ENCODE measurements at places on chromosomes 4 and X.

- no peak for DNase-seq
Measured at GRCh38 chrX:126509923-126510322, 42.7 kb downstream of the DCAF12L1 start.

DNA sequence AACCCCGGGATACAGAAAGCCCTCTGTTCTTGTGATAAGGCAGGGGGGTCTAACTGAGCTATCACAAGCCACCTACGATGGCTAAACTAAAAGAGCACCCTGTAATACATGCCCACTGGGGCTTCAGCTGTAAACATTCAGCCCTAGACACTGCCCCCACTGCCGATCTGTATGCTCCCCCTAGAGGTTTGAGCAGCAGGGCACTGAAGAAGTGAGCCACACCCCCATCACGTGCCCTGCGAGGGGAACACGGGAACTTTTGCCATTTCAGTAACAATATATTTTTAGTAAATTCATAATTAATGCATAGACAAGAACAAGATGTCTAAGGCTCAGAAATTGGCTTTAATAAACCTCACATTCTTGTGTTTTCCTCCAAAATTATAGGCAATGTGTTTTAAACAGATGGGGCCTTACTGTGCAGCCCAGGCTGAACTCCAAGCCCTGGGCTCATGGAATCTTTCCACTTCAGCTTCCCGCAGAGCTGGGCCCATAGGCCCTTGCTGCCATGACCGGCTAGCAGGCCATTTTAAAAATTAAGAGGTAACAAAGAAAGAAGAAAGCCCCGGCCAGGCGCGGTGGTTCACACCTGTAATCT lies 235.3 kb upstream of the SFRP2 start:
- DNase-seq, result no peak

GRCh38 chrX:119325456-119325855 lies 73.7 kb upstream of the SLC25A43 start:
- no peak for DNase-seq

- DNase-seq, result no peak
Measured at GRCh38 chr4:182207830-182208396, 35.3 kb upstream of the TENM3 start.

DNA sequence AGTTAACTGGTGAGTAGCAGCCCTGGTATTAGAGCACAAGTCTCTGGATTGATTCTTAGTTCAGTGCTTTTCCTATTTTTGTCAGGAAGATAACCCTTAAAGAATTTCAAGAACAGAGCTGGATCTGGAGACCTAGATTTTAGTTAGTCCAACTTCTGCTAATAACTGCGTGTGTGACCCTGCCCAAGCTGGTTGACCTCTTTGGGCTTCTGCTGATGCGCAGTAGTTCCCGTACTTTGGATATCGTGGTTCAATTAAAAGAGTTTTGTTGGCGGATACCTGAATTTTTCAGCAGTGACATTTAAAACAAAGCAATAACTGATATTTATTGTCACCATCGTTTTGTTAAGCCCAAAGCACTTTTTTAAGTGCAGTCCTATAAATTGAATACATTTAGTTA lies 9.3 kb downstream of the MSMO1 start:
- DNase-seq, result no peak

GRCh38 chr4:138193963-138194362 lies 48.2 kb downstream of the SLC7A11 start:
- DNase-seq, result no peak

DNA sequence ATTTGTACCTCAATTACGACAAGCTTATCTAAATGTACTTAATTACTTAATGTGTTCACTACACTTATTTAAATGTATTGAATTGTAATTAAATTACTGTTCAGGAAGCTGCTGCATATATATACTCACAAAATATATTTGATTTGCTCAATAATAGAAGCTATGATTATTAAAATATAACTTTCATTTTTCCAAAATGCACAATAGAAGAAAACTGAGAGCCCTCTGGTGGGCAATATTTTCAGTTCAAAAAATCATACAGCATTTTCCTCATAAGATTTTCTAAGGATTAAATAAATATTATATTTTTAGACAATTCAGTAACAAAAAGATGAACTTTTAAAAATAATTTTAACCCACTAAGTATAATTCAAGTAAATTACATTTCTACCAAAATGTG lies 217.3 kb downstream of the DKK2 start:
- no peak for DNase-seq

GRCh38 chr4:156685308-156685707 lies 286.3 kb downstream of the PDGFC start:
- no peak for DNase-seq

GRCh38 chr4:11149612-11150259 lies 279.0 kb downstream of the HS3ST1 start:
- DNase-seq, result no peak

DNA sequence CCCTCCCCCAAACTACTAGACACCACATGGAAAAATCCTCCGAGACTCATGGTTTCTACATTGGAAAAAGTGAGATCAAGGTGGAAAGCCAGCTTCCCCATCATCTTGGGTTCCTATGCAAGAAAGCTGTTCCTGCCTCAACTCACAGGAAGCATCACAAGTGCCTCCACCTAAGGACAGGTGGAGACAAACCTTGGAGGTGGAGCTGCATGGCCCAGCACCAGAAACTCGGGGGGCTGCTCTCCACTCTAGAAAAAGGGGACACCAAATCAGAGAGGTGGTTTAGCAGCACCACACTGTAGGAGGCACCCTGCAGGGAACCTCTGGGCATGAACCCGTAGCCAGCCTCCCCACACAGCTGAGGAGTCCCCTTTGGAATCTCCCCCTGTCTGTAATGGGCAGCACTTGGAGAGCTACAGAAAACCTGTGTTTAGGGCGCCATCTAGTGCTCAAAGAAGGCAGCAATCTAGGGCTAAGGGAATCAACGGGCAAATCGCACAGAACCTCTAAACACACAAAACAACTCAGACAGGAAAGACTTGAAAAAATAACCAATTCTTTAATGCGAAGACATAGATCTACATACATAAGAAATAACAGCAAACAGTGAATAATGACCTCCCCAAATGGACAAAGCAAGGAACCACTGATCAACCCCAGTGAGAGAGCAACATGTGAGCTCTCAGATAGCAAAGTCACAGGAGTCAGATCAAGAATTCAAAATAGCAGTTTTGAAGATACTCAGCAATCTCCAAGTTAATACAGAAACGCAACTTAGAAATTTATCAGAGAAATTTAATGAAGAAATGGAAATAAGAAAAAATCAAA lies 37.0 kb upstream of the ZBTB33 start:
- peak; percentile 63 for DNase-seq

DNA sequence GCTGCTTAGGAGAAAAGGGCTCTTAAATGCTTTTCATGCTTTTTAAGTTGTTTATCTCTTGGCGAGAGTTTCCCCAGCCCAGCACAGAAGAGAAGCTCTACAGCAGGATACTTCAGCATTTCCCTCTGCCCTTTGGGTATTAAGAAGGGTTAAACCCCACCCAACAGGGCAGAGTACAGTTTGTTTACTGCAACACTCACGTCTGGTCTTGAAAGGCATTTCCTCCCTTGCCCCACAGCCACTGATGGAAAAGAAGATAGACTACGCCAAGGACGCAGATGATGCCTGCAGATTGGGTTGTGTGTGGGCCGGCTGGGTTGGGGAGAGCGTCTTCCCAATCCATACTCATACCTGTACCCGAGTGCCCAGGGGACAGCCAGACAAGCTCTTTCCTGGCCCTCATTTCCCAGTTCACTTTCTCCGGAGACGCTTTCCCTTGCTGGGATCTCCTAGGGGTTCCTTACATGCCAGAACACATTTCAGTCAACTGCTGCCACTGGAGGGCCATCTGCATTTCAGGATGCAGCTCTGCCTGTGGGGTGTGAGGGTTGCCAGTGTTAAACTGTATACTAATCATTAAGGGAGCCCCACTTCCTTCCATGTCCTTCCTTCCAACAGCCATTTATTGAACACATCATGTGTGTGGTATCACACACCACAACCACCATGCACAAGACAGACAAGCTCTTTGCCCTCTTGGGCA lies 96.5 kb upstream of the DHX15 start:
- DNase-seq, result no peak

DNA sequence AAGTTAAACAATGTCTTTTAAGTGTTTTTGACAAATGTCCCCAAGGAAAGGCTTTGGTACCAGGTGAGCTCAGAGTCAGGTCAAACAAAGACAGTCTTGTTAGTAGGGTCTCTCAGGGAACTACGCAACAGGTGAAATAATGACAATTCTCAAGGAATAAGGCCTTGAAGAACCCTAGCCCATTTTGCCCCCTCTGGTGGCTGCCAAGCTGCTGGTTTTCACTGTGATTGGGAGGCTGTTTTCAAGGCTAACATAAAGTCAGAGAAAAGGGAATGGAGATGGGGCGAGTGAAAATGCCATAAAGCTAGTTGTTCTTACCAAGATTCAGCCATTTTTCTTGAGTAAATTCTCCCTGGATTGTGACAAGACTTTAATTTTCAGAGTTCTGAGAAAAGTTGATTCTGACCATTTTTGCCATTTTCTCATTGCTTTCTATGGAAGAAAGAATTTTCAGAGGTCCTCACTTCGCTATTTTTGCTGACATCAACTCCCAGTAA lies 58.7 kb downstream of the RWDD4 start:
- DNase-seq, result peak; percentile 13

- DNase-seq, result no peak
Measured at GRCh38 chr4:114281164-114281960, 301.9 kb upstream of the ARSJ start.

DNA sequence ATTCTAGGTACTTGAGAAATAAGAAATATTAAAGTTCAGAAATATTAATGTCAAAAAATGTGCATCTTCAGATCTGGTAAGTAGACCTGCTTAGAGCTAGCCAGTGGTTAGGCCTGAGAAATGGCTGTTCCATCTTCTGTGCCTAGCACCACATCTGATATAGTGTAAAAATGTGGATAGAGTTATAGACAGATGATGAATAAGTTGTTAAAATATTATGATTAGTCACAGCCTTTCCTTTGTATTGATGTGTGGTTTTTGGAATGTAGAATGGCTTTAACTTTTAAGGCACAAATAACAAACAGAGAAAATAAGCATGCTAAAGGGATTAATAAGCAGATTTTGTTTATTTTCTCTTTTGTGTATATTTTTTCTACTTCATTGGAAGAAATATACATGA lies 133.5 kb upstream of the NUDT6 start:
- no peak for DNase-seq

DNA sequence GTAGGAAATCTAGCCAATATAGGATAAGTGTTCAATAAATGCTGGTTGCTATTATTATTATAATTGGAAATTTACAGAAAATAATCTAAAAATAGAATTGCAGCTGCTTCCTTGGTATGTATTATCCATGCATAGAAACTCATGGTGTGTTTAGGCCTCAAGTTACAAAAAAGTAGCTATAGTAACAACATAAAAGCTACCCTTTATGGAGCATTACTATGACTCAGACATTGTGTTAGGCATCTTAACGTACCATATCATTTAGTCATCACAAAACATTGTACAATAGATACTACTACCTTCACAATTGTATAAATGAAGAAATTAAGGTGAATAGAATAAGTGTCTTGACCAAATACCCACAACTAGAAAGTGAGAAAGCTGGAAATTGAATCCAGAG lies 126.9 kb upstream of the NRK start:
- DNase-seq, result no peak

DNA sequence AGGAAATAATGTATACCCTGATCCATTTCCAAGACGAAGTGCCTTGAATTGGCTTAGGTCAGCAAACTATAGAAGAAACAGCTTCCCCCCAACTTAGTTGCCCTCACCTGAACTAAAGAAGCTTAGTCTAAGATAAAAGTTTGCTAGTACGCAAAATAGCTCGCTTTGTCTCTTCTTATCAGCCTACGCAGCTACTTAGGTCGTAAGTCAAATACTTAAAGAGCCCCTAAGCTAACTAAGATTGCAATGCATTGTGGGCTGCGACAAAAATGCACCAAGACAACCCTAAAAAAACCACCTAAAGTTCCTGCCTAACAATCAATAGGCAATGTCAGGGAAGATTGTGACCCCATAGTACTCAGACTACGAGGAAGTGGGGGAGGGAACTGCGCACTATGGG lies 12.8 kb downstream of the CLNK start:
- no peak for DNase-seq

- no peak for DNase-seq
Measured at GRCh38 chr4:80434238-80434637, 98.7 kb downstream of the CFAP299 start.

DNA sequence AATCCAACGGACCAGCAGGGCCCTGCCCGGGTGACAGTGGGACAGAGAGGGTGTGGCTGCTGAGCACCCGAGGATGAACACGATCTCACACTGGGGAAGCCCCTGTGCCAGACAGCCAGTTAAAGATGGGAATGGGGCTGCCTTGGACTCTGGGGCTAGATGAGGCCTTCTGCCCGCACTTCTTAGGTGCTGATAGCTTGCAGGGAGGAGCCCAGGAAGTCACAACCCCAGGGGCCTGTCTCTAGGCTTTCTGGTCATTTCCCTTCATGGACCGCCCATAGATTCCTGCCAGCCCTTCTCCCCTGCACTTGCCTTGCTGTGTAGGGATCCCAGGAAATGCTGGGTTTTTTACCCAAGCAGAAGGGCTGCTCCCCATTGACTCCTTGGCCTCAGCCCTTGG lies 6.2 kb downstream of the ZNF275 start:
- no peak for DNase-seq

- no peak for DNase-seq
Measured at GRCh38 chrX:12447448-12448064, 309.3 kb downstream of the FRMPD4 start.

GRCh38 chr4:113826421-113826820 lies 64.9 kb upstream of the CAMK2D start:
- DNase-seq, result no peak

DNA sequence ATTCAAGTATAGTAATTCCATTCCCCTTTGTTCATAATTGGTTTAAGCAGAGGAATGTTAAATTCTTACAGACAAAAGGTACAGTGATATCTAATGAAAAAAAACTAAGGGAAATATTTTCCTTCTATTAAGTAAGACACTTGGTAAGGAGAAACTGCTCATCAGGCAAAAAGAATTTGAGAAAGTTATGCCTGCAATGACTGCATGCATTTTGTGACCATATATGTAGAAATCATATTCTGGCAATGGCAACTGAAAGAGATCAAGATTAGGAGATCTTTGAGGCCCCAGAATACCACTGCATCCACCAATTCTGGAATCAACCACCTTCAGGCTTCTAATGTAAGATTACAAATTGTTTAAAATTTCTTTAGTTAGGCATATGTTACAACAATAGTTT lies 364.8 kb downstream of the PCDH10 start:
- DNase-seq, result no peak

GRCh38 chr4:36773467-36773866 lies 471.1 kb upstream of the NWD2 start:
- DNase-seq, result no peak

DNA sequence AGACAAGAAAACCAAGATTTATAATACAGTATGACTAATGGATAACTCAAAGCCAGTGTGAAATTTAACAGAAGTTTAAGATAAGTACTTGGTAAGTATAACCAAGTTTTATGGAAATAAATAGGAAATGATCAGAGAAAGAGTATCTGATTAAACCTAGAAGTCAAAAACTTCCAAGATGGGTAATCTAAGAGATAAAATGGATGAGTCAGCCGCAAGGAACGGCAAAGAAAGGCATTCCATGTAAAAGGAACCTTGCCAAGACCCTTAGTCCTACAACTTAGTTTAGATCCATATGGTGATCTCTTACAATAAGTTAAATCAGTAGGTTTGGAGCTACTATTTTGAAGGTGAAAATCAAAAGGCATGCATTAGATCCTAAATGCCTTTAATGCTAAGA lies 34.8 kb downstream of the LIN54 start:
- DNase-seq, result no peak

- DNase-seq, result no peak
Measured at GRCh38 chrX:74344280-74344622, 40.3 kb downstream of the ZCCHC13 start.

All from CD4-positive, alpha-beta T cell treated with Interleukin-17A for 1 hour (primary cell).